ENCODE measurements at places on chromosomes 3 and 15.
A peak's percentile ranks its signal among the peaks of the same experiment; 100 is the strongest.

GRCh38 chr3:67290438-67290837, 292.3 kb downstream of the KBTBD8 start:
- DNase-seq: no peak

DNA sequence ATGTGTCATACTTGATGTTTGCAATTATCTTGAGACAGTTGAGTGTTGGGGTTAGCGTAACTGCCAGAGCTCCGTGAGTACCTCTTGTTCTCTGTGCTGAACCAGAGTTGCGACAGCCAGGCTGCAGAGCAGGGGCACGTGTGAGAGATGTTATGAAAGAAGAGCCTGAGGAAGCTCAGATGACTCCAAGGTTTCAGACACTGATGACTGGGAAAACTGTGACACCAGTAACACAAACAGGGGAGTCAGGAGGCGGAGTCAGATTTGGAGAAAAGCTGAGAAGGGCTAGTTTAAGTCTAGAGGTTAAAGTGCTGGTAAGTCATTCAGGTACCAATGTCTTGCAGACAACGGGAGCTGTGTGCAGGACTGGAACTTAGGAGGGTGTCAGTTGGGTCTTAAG, 45.0 kb downstream of the BLM start:
- no peak for DNase-seq

- DNase-seq: no peak
Observed at GRCh38 chr15:80758130-80758745, 20.9 kb upstream of the CEMIP start.

DNA sequence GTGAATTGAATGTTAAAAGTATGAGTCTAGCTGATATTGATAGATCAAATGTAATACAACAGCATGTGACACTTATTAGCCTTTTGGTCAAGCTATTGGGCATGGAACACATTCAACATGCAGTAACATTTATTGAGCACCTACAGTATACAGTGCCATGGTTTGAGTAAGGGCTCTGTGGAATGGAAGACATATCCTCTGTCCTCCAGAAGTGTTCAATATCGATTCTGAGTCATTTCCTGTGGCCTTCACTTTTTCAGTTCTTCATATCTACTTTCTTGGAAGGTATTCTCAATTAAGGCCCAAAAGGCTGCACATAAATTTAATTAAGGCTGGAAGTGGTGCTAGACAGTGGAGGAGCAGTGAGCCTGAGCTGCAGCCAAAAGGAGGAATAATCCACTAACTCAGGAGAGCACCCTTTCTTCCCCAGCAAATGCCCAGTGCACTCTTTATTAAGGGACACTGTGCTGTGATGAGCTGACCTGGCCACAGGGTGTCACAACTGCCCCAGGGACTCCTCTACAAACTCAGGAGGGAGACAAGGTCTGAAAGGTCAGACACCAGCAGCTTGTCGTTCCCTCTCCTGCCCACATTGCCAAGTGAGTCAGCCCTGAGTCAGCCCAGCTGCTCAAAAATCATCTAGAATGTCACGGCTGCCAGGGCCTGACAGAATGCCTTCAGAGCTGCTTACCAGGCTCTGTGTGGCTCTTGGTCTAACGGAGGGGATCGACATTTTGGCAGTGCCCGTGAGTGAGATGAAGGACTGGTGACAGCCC, 544.8 kb downstream of the AGBL1 start:
- peak; percentile 45 for DNase-seq

DNA sequence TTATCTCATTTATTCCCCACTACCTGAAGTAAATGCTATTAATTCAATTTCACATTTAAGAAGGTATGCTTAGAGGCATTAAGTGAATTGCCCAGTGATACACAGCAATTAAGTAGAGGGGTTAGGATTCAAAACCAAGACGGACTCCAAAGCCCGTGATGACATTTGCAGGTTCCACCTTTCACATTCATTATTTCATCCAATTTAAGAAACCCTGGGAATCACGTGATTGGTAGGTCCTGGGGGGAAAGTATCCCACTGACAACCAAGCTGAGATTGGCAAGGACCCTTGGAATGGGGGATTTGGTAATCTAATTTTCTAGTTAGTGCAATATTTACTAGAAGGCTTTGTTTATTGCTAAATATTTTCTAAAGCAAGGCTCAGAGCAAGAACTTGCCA, 1.8 kb downstream of the POMGNT2 start:
- no peak for DNase-seq

- no peak for DNase-seq
Observed at GRCh38 chr3:157180262-157180661, 20.3 kb upstream of the CCNL1 start.

DNA sequence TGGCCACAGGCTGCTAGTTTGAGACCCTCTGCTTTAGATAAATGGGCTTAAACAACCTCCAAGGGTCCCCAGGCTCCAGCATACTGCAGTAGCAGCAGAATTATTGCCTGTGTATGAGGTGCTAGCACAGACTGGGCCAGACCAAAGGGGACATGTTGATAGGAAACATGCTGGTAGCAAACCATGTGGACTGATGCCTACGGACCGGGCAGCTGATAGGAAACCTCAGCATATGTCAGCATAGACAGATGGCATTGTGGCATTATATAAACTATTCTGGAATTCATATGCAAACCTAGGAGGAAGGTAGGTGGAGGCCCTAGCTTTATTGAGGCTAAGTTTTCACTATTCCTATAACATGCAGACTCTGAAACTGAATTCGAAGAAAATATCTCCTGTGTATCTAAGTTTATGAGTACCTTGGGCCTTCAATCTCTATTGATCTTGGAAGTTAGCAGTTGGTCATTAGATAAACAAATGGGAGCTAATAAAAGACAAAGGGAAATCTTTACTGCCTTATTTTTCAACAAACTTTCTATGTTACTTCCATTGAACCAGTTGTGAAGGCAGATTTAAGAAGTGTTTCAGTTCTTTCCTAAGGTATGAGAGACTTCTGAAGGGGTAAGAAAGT, 1.7 kb upstream of the HGD start:
- no peak for DNase-seq

- DNase-seq: no peak
Observed at GRCh38 chr15:74326746-74327145, 40.7 kb downstream of the CYP11A1 start.

GRCh38 chr15:38205526-38206272, 46.9 kb upstream of the SPRED1 start:
- no peak for DNase-seq

DNA sequence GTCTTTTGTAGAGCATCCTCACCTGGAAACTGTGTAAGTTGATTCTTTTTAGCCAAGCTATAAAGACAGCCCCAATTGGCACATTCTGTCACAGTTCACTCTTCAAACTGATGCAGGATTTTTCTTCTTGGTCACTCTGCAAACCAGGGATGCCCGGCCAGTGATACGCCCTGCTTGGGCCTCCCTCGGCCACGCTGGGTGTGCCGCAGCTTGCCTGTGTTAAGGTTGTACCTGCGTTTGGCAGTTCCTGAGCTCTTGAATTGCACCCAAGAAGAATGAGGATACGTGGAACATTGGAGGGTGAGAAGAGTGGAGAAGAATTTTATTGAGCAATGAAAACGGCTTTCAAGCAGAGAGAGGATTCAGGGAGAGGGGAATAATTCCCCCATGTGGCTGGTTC, 49.9 kb downstream of the PSMD6 start:
- DNase-seq: no peak

DNA sequence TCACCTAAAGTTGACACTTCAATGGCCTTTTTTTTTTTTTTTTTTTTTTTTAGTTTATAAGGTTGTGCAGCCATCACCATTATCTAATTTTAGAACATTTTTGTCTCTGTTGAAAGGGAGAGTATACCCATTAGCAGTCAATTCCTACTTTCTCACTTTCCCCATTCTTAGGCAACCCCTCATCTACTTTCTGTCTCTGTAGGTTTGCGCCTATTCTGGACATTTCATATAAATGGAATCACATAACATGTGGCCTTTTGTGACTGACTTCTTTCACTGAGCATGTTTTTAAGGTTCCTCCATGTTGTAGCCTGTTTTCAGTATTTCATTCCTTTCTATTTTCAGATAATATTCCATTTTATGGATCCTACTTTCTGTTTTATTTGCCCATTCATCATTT, 56.3 kb downstream of the BLM start:
- no peak for DNase-seq

DNA sequence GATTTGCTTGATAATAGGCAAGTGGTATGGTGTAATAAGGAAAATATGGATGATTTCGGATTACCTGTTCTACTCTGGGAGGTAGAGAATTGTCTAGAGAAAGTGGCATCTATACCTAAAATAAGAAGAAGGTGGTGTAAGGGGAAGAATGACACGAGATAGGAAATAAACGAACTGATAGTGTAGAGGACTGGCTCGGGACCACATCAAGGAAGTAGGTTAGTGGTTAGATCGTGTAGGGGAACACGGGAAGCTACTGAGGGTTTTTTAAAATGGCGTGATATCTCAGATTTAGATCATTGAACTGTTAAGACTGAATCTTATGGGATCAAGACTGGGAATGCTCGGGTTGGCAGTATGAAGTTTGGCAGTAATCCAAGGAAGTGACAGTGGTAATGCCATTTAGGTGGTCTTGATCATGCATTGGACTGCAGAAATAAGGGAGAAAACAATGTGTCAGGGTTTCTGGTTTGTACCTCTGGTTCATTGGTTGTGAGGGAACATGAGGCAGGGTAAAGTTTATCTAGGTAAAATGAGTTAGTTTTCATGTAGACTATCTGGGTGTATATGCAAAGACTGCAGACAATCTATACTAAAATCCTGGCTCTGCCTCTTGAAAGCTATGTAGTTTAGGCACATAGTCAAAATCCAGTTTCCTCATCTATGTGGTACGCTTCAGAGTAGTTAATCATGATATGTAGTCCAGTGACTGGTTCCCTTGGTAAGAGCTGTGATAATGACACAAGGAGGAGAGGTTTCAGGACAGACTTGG, 7.4 kb downstream of the RPL14 start:
- DNase-seq: no peak

- no peak for DNase-seq
Observed at GRCh38 chr15:56383010-56383409, 17.8 kb downstream of the TEX9 start.

GRCh38 chr3:179181021-179181472, 32.9 kb downstream of the PIK3CA start:
- no peak for DNase-seq

DNA sequence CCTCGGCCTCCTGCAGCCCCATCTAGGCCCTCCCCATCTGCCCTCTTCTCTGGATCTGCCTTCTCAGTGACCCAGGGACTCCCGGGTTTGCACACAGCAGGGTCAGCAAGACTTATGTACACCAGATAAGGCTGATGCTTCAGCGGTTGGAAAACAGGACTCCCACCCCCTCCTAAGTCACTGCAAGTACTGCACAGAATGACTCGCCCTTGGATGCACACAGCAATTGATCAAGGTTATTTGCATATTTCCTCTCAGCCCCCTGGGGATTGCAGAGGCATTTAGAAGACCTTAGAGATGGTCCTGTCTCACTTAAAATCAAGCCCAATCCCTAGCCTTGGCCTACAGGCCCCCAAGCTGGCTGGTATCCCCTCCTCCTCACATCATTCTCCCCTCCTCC, 8.9 kb downstream of the ACAN start:
- no peak for DNase-seq

GRCh38 chr3:79516795-79517194, 251.0 kb downstream of the ROBO1 start:
- no peak for DNase-seq

- DNase-seq: no peak
Observed at GRCh38 chr15:70513819-70514218, 249.5 kb downstream of the UACA start.

DNA sequence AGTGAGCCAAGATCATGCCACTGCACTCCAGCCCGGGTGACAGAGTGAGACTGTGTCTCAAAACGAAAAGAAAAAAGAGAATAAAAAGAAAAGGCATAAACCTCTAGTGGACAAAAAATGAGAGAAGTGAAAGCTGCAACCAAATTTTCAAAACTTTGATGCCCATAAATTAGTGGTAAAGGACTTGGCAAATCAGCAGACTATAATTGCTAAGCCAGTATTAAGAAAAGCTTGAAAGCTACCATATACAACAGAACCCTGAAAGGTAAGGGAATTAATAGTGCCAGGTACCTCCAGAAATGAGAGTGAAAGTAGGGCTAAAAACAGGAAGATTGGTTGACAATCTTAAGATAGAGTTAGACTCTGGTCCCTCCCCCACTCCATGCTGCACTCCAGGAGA, 32.9 kb upstream of the SLC22A13 start:
- no peak for DNase-seq

DNA sequence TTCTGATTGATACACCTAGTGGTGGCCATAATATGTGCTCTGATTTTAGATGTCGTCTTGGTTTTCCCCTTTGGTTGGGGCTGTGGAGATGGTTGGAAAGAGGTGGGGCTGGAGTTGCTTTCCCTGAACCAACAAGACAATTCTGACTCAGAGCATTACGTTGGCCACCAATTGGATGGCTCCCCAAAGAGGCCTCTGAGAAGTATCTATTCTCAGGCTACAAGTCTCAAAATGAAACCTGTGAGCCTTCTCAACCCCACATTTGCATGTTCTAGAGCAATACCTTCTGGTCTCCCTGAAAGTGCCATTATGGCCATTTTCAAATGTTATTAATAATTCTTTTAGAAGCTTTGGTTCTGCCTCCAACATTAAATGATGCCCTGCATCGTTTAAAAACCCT, 188.4 kb upstream of the WNT5A start:
- DNase-seq: no peak

- DNase-seq: no peak
Observed at GRCh38 chr15:94917068-94917467, 685.7 kb downstream of the MCTP2 start.

DNA sequence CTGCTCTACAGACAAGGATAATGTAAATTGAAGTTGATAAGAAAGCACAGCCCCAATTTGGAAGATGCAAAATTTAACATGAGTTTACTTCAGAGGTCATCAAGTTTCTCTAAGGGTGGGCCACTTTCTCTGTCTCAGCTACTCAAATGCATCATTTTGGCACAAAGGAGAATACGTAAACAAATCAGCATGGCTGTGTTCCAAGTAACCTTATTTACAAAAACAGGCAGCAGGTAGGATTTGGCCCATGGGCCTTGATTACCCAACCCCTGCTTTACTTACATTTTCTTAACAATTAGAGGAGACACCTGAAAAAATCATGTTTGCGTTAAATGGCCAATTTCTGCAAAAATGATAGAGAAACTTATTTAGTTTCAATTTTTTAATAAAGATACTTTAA, 181.7 kb downstream of the GBE1 start:
- DNase-seq: no peak

- no peak for DNase-seq
Observed at GRCh38 chr3:74106925-74107324, 482.2 kb upstream of the PDZRN3 start.

GRCh38 chr15:41797201-41797944, 23.1 kb downstream of the MAPKBP1 start:
- no peak for DNase-seq

- DNase-seq: no peak
Observed at GRCh38 chr3:10281951-10282350, 10.8 kb downstream of the GHRL start.

GRCh38 chr3:189307963-189308362, 136.2 kb downstream of the TPRG1 start:
- DNase-seq: no peak

DNA sequence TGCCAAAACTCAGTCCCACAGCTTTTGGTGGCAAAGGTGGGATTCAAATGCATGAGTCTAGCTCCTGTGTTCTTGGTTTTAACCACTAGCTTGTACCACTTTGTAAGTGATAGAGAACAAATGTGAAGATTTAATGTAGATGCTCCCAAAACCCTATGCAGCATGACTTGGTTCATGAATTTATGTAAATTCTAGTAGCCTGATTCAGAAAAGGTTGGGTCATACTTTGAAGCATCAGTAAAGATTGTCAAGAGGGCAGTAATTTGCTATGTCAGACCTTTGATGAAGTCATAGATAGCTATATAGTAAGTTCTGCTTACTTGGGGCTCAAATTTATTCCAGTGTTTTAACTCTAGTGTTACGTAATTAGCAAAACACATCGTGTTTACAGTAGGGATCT, 75.6 kb downstream of the VPS8 start:
- DNase-seq: no peak
